Kidney epithelial cell (primary cell): ENCODE measurements at places on chromosomes 6 and 20.

GRCh38 chr6:162999575-163000285 lies 272.0 kb downstream of the PACRG start:
- no peak for DNase-seq

GRCh38 chr20:33793011-33793931 lies 17.9 kb upstream of the CHMP4B start:
- no peak for DNase-seq

GRCh38 chr6:43779852-43780236 lies 9.8 kb downstream of the VEGFA start:
- DNase-seq: no peak

DNA sequence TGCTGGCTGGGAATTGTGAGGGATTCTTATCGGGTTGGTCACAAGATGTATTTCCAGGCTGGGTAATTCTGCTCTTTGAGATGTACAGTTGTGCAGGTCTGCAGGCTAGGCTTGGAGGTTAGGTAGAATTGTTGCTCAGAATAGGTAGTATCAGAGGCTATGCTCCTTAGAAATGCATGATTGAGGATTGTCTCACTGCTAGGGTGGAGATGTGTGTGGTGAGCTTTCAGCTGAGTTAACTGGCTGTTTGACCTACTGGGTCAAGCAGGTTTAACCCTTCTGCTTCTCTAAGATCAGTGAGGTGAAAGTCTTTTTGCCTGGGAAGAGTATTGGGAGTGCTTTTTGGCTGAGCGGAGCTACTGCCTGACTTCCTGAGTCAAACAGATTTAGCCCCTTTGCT lies 701.1 kb downstream of the UTRN start:
- DNase-seq: no peak

GRCh38 chr20:44074252-44075151 lies 112.5 kb downstream of the JPH2 start:
- peak; percentile 43 for DNase-seq

GRCh38 chr6:18785810-18786490 lies 398.8 kb downstream of the RNF144B start:
- no peak for DNase-seq

GRCh38 chr6:110041126-110041525 lies 63.0 kb downstream of the GPR6 start:
- DNase-seq: no peak

GRCh38 chr20:58818586-58819285 lies 32.0 kb downstream of the GNAS-AS1 start:
- peak; percentile 21 for DNase-seq

DNA sequence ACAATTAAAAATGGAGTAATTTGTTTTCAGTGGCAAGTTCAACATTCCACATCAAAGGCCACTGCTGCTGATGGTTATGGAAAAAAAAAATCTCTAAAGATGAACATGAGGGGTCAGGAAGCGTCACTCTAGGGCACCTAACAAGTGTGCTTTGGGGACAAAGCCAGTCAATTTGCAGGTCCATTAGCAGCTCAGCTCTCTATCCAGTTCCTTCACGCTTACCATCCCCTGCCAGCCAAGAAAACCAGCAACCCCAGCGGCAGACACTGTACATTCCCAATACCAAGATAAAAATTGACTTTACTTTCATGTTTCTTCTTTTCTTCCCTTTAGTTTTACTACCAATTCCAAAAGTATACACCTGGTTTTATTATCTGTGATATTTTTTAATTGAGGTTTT lies 10.1 kb downstream of the RFX6 start:
- no peak for DNase-seq

DNA sequence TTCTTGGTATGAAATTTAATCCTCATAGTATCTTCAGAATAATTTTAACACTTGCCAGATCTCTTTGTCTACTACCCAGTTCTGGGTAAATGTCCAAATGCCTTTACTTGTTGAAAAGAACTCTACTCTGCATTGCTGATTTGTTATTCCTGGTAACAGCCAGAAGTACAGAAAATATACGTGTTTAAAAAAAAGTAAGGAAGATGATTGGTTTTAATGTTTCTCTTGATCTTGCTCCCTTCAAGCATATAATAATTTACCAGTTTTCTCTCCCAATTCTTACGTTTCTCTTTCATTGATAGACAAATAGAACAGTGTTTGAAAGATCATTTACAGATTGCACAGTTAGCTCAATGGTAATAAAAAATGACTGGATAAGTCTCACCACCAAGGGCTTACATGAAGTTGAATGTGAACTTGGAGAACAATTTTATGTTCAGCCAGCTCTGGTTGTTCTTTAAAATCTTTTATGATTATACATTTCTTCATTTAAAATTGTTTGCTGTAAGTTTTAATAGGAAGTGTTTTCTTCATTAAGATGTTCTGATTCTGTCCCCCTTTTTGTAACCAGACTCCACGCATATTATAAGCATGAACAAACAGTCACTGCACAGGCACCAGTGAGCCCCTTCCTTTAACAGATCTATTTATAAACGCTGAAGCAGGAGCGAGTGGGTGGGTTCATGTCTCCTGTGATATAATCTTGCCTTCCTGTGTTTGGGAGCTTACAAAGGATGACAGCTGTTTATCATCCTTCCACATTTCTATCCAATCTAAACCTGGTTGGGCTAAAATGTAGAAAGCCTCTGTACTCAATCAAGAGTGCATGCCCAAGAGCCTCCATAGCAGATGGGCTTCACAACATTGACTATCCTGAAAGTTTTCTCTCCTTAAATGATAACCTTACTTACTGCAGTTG lies 299.5 kb downstream of the PRL start:
- peak; percentile 10 for DNase-seq

GRCh38 chr6:147033267-147033666 lies 170.9 kb upstream of the STXBP5 start:
- peak; percentile 5 for DNase-seq

GRCh38 chr20:58054780-58055373 lies 173.6 kb downstream of the ANKRD60 start:
- DNase-seq: no peak

GRCh38 chr6:139151425-139152087 lies 16.7 kb downstream of the HECA start:
- no peak for DNase-seq

GRCh38 chr6:15512126-15512525 lies 150.7 kb downstream of the DTNBP1 start:
- no peak for DNase-seq

GRCh38 chr6:78936515-78936914 lies 69.2 kb downstream of the IRAK1BP1 start:
- no peak for DNase-seq

- DNase-seq: no peak
Observed at GRCh38 chr20:54227241-54227640, 19.4 kb downstream of the PFDN4 start.

GRCh38 chr6:3151691-3152090 lies 5.7 kb downstream of the TUBB2A start:
- DNase-seq: no peak

GRCh38 chr6:112204350-112204706 lies 50.0 kb downstream of the LAMA4 start:
- DNase-seq: no peak

- DNase-seq: no peak
Observed at GRCh38 chr6:79818471-79818870, 128.9 kb downstream of the ELOVL4 start.

GRCh38 chr6:127352524-127352923 lies 9.1 kb upstream of the ECHDC1 start:
- no peak for DNase-seq

DNA sequence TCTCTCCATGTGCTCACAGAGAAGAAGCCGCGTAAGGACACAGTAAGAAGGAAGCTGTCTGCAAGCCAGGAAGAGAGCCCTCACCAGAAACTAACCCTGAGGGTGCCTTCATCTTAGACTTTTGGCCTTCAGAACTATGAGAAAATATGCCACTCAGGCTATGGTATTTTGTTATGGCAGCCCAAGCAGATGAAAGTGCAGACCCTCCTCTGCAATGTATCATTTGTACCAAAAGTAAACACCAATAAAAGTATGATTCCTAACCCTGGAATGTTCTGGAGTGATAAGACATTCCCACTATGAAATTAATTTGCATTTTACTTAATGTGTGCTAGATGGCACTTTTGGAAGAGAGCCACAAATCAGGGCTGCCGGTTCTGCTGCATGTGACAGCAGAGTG lies 594.3 kb downstream of the UTRN start:
- DNase-seq: no peak

GRCh38 chr20:33648396-33649004 lies 13.6 kb upstream of the C20orf144 start:
- no peak for DNase-seq

GRCh38 chr6:34958734-34959133 lies 69.7 kb downstream of the ANKS1A start:
- DNase-seq: no peak

DNA sequence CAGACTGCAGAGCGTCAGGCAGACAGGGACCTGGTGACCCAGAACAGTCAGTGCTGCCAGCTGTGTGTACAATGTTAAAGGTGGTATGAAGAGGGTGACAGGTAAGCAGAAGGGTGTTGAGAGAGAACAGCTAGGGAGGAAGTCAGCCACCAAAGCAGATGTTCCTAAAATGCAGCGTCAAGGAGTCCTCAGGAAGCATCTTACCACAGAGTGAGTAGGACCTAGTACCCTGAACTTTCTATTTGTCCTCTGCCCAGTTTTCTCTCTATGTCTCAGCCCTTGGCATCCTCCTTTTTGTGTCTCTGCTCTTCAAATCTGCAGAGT lies 14.2 kb downstream of the STMND1 start:
- no peak for DNase-seq

DNA sequence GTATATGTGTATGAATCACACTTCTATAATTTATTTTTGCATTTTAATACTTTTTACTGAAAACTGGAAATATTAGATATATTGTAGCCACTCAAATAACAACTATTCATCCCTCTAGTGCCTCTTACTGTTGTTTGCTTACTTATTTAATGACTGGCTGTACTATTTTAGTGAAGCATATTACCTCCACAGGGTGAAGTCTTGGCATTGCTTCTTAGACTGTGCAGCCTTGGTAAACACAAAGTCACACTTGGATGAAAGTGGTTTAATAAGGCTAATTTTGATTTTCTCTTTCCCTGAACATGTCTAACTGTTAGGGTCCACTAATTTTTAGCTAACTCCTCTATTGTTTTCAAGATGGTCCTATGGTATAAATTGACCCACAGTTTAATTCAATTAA lies 1043.2 kb upstream of the ADGRB3 start:
- no peak for DNase-seq

DNA sequence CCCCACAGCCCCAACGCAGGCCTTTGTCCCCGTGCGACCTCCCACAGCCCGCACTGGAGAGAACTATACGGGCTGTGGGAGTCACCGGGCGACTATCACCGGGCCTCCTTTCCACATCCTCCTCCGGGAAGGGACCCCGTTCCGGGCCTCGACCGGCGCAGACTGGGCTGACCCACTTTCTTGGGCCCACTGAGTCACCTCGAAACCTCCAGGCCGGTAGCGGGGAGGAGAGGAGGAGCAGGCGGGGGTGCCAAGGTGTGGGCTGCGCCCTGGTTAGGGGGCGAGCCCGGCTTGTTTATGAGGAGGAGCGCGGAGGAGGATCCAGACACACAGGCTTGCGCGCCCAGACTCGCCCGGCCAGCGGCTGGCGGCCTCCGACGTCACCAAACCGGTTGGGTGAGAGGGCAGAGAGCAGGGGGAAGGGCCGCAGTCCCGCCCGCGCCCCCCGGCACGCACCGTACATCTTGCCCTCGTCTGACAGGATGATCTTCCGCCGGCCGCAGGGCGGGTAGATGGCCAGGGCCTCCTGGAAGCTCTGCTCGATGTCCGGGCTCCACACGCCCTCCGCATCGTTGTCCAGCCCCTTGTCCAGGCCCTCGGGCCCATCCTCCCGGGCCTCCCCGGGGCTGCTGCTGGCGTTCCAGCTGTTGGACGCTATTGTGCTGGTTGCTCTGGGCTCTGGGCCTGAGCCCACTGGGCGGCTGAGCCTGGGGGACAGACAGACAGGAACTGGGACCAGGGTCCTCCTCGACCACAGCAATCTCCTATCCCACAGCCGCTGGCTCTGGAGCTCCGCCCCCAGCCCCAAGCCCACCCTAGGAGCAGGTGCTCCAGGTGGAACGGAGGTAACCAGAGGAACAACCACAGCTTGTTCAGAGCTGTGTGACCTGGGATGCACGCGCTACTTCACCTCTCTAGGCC lies 10.6 kb downstream of the TEAD3 start:
- no peak for DNase-seq

GRCh38 chr20:36266189-36266588 lies 29.9 kb downstream of the AAR2 start:
- no peak for DNase-seq

DNA sequence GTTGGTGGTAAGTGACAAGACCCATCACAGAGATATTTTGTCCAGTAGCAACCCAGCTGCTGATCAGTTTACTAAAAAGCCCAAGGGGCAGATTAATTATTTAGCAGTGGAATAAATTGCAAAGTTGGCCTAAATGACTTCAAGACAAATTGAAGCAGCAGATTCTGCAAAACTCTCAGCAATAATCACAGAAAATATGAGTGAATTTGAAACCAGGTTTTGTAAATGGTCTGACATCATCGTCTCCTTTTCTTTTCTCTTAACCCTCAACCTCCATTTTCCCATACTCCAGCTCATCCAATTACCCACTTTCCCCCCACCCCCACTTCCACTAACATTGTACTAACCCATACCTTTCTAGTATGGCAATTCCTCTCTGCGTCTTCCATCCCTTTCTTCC lies 11.3 kb upstream of the PTPRK start:
- no peak for DNase-seq

DNA sequence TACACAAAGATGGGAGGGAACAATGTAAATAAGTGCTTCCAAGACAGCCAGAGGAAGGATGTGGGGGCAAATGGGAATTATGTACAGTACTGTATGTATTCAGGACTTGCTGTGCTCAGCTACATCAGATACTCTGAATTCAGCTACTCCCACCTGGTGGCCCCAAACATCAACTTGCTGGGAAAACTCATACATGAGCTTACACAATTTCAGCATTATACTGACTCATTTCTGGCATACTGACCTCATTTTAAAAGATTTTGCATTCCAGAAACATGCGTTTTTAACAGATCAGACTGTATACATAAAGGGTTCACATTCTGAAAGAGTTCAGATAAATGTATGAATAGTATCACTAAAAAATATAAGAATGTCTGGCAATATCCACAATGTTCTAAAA lies 59.7 kb downstream of the GPX5 start:
- DNase-seq: no peak

DNA sequence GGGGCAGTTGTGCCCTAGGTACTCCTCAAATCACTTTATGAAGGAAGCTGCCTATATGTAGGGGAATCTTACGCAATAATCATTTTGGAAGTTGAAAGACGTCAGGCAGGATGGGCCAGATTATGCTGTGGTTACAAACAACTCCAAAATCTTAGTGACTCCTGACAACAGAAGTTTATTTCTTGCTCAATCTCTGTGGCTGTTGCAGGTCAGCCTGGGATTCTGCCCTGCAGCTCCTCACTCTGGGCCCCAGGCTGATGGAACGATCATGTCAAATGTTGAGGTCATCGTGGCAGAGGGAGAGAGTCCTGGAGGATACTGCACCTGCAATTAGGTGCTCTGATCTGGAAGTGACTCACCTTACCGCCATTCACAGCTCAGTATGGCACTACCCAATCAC lies 88.4 kb downstream of the ZDHHC14 start:
- no peak for DNase-seq
